Adrenal gland (tissue), 19 donors: ENCODE measurements at places on chromosomes 4 and X. TPM values are rescaled to one million over a fixed set of nuclear protein-coding genes. Genes with fewer than 3 reads are reported as not detected.

DNA sequence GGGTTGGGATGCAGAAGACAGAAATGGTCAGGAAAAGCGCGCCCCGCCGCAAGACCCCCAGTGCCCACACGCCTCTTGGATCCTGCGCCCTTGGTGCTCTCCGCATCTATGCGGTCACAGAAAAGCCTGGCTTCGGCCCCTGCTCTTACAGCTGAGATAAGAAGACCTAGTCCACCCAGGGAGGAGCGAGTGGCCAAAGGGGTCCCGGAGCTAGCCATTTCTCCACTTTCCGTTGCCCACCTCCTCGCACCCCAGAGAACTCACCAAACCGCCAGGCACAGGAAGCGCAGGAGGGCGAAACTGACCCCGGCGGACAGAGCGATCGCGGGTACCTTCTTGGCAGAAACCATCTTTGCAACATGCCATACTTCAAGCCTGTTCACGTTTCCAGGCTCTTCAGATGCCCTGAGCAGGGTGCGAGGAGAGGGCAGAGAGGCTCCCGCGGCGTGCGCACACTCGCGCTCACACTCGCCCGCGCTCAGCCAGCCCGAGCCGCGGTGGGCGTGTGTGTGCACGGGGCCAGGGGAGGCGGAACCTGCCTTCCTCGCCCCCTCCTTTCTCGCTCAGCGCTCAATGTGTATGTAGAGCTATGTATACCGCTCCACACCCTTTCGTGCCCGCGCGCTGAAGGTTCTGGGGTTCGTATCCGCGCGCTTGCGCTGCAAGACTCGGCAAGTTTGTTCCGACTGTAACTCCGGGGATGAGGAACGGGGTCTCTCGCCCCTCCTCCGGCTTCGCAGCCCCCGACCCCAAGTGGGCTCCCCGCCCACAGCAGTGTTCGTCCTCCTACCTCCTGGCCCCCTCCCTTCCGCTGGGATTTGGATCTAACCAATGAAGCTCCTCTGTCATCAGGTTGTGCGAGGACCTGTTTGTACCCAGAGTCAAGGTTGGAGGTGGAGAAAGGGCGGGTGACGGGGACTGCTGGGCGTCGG lies at the start of gene GABRA4:
Gene GABRA4, minus strand, starts transcription at position 507 of the 932 bp plus-strand sequence. Its CDS starts 157 bp downstream, at position 350.
- DNase-seq: no peak

GRCh38 chr4:40559585-40560465 lies 69.8 kb downstream of the RBM47 start:
- DNase-seq: no peak

DNA sequence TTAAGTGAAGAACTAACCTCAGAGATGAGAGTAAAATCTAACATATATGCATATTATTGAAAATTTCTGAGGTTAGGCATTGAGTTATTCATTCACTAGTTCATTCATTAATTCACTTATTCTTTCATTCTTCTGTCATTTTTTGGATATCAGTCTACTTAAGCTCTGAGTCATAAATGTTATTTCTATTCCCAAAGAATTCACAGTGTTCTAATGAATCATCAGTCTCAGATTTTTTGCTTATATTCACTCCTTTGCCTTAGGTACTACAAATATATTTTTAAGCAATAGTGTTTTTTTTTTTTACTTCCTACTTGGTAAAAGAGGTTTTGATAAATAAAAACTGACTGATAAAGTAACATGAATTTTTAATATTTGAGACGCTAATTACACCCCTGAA lies 95.2 kb upstream of the DKK2 start:
- DNase-seq: no peak

DNA sequence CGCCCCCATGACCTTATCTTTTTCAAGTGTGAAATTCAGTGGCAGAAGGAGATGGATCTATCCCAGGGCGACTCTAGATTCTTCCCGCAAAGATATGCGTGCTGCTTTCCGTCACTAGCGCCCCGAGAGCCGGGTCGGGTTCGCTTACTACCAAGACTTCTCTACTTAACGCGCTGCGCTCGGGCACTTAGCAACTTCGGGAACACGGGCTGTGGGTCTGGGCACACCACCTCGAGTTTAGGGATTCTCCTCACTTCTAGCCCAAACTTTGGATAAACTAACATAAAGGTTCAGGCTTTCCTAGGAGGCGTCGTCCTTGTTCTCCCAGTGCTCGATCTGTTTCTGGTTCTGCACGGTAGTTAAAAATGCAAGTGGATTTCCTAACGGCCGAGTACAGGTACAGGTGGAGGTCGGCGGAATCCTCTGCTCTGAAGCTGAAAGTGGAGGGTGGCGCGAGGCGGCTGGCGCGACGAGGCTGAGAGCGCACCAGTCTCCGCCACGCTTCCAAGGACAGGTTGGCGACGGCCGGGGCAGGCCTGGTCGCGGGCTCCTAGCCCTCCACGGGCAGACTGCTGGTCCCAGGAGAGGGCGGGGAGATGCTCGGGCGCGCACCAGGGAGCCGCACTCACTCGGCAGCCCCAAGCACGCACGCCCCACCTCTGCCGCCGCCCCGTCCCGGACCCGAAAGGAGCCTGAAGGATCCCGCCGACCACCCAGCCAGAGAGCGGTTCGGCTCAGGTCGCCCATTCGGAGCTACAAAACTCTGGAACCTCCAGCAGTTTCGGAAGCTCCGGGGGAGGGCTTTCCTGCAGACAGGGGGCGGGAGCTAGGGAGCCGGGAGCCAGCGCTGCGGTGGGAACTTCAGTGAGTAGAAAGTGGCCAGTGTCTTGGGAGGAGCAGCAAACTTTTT lies 100.8 kb upstream of the TENM3 start:
- DNase-seq: peak; percentile 37

- no peak for DNase-seq
Measured at GRCh38 chr4:181845617-181846016, 397.6 kb upstream of the TENM3 start.

GRCh38 chr4:1041147-1041935 lies 29.9 kb downstream of the FGFRL1 start:
- DNase-seq: no peak

DNA sequence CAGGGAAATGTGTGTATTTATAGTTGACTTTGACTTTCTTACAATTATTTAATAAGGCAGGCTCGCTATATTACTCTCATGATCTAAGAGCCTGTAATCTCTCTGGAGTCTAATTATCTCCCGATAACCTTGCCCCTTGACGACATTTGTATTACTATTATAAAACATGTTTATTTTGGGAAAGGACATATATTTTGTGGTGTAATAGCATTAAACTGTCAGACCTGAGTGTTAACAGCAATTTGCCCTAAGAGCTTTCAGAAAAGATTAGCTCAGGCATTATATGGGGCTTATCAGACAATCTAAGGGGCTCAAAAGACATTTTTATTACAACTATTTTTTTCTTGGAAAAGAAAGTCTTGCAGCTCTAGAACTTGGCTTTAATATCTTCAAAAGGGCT lies 427.9 kb upstream of the SLIT2 start:
- no peak for DNase-seq

DNA sequence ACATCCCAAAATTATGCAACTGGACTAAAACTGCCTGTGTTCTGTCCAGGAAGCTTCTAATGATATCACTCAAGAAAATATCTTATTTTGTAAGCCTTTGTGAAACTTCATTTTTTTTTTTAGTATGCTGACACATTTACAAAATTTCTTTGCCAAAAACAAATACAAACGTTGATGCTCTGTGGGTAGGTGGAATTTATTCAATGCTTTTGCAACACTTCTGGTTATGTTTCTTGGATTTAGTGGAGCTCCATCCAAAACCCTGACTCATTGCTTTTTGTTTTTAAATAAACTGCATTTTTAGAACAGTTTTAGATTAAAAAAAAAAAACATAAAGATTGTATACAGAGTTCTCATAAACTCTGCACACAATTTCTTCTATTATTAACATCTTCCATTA lies 250.9 kb upstream of the MAOA start:
- DNase-seq: no peak

DNA sequence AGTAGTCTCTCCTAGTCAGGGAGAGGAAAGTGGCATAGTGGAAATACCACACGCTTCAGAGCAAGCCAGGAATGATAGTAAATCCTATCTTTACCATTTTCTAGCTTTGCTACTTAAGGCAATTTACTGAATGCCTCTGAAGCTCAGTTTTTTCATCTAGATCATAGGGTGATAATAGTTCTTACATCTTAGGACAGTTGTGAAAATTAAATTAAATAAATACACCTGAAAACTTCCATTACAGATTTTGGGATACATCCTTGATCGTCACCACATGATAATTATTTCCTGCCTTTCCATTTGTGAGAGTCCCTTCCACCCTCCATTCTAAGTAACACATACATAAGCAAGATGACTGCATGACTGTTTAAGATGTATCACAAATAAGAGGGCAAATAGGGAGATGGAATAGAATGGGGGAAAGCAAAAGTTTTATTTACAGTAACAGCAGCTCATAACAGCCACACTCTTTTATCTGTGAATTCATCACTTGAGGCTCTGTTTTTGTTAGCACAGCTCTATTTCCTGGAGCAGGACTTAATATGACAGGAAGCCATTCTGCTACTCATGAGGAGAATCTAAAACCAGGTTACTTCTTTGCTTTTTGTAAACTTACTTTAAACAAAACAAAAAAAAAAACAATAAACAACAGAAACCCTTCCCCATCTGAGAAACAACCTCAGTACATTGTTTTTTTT lies 13.4 kb downstream of the P2RY10 start:
- DNase-seq: no peak

DNA sequence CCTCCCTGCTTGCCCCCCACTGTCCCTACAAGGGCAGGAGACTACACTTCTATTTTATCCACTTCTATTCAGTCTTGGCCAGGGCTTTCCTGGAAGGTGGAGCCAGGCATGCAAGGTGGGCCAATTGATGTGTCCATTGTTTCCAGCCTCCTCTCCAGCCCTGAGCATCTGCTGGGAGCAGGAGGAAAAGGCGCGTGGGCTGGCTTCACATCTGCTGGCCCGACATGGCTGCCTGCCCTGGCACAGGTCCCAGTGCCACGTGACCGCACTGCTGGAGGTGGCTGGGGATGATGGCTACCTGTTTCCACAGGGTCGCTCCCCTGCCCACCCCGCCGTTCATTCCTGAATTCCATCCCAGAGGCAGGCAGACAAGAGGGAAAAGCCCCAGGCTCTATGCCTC lies 247.7 kb downstream of the AFAP1 start:
- no peak for DNase-seq

- DNase-seq: no peak
Measured at GRCh38 chrX:15299941-15300851, 15.2 kb downstream of the ASB11 start.

DNA sequence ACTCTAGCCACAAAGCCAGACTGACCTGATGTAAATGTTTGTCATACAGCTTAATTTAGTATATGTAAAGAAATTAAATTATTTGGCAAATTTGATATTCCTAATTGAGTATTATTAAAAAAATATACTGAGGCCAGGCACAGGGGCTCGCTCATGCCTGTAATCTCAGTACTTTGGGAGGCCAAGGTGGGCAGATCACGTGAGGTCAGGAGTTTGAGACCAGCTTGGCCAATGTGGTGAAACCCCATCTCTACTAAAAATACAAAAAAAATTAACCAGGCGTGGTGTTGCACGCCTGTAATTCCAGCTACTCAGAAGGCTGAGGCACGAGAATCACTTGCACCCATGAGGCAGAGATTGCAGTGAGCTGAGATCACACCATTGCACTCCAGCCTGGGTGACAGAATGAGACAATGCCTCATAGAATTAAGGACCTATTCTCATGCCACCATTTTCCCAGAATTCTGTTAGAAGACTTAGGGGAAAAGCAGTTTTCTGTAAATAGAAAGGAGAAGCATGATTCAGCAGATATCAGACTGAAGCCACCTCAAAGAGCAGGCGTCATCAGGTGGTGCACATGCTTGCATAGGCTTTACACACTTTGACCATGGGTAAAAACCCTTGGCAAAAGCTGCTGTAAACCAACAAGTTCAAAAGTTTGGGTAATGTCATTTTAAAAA lies 6.1 kb downstream of the UBQLN2 start:
- DNase-seq: no peak

DNA sequence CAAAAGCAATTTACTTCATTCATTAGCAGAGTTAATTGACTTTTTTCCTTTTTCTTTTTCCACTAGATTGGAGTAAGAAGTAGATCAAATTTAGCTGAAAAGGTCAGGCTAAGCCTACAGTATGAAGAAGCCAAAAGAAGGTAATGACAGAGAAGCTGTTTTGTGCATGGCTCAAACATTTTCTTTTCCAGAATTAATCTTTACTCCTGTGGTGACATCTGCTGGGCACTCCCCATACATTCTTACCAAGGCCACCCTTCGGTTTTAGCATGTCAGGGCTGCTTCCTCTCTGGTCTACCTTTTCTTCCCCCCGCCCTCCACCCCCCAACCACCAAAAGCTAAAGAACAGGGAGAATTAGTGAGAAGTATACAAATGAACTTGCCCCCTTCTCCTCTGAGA lies 70.2 kb downstream of the CLDN22 start:
- DNase-seq: peak; percentile 50

DNA sequence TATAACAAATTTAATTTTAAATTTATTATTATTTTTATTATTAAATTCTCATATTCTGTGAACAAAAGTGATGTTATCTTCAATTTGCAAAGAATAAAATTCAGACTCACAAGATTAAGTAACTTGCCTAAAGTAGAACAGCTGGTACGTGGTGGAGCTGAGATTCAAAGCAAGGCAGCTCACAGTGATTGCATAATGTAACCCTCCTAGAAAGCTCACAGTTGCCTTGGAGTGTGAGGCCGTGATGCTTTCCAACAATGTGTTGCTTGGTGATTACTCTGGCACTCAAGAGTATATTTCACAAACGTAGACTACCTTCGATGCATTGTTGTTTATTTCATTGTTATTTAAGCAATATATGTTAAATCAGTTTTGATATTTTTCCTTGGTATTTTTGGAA lies 1039.2 kb upstream of the PABPC4L start:
- no peak for DNase-seq

GRCh38 chr4:77734928-77735327 lies 84.2 kb downstream of the CNOT6L start:
- no peak for DNase-seq

DNA sequence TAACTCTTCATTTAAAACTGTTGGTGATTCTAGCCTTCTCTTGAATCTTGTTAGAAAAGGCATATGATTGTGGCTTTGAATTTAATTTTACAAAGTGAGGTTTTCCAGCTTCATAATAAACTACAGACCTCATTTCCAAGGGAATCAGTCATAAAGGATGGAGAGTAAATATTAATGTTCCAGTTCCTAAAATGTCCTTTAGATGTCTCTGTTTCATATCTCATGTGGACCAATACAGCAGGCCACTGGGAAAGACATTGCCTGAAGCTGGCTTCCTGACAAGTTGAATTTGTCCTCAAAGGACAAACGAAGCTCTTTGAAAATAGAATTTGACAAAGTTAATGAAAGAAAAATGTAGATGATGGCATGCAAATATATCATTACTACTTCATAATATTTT lies 125.4 kb downstream of the ZNF330 start:
- peak; percentile 49 for DNase-seq

- peak; percentile 82 for DNase-seq
Measured at GRCh38 chrX:13669246-13669737, 16.4 kb downstream of the TCEANC start.

- no peak for DNase-seq
Measured at GRCh38 chr4:124980276-124980752, 267.8 kb upstream of the ANKRD50 start.

MID1 gene
- 19.4 TPM for total RNA-seq

HMX1 gene
- not detected for total RNA-seq

MAGEC1 gene
- not detected for total RNA-seq

CLCN4 gene
- total RNA-seq: 3.7 TPM

SOX3 gene
- total RNA-seq: 0.23 TPM

SPANXA1 gene
- total RNA-seq: not detected

ARHGAP24 gene
- total RNA-seq: 8.7 TPM

OCIAD2 gene
- 11.1 TPM for total RNA-seq

F11 gene
- total RNA-seq: 0.11 TPM

ARR3 gene
- total RNA-seq: not detected

INPP4B gene
- 11.8 TPM for total RNA-seq
